ENCODE measurements at places on chromosomes 12 and 14.
A peak's percentile ranks its signal among the peaks of the same experiment; 100 is the strongest.

- no peak for DNase-seq
These were observed 153.9 kb downstream of the KIF26A start for GRCh38 chr14:104292084-104292970.

DNA sequence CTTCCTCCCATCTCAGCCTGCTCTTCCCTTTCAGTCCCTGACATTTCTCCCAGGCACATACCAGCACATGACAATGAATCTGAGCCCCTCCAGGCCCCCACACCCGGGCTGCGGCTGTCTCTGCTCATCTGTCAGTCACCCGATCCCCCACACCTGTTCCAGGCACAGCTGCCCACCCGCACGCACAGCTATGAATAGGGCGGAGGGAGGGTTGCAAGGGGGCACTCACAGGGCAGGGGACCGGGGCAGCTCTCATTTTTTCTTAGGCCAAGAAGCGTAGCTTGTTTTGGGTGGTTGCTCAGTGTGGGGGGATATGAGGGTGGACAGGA, 43.7 kb upstream of the TSPAN9 start:
- DNase-seq = no peak

GRCh38 chr14:76776428-76777251, 15.4 kb downstream of the VASH1 start:
- DNase-seq = no peak

DNA sequence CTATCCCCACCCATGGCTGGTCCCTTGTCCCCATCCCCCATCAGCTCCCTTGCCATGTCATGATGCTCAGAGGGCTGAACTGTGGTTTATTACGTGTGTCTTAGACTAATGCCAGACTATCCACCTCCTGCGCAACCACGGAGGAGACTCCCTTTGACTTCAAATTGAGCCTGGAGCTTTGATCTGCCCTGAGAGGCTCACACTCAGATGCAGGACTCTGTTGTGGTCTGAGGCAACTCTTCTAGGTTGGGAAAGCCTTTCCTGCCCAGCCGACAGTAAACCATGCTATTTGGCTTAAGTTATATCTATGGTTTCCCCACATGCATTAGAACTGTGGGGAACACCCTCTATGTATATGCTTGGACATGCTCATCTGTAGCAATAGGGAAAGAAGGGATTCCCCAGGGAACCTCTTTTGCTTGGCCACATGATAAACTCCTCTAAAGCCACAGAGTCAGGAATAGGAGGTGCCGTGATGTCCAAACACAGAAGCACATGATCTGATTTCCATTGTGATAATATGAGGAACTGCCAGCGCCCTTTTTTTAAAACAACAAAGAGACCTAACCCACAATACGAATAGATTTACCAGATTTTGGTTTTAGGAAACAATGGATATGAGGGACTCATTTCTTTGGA, 11.1 kb upstream of the LGALS3 start:
- DNase-seq = no peak

- DNase-seq = peak; percentile 98
These were observed 487 bp downstream of the TINF2 start for GRCh38 chr14:24241829-24242443.

Data from naive thymus-derived CD4-positive, alpha-beta T cell (primary cell).